Testis (tissue), 5 donors: ENCODE measurements at places on chromosomes 13 and 19.

- peak; percentile 48 for DNase-seq
- peak overlapping the region; percentile 54 for H3K4me3 ChIP-seq
- H3K27me3 ChIP-seq, result no peaks in the 10 kb centered on the region
- H3K27ac ChIP-seq, result no peak overlapping the region
- peaks cover 8% of the 10 kb centered on the region for H3K4me1 ChIP-seq
Measured at GRCh38 chr19:53158119-53158656, 665 bp downstream of the ZNF347 start.

DNA sequence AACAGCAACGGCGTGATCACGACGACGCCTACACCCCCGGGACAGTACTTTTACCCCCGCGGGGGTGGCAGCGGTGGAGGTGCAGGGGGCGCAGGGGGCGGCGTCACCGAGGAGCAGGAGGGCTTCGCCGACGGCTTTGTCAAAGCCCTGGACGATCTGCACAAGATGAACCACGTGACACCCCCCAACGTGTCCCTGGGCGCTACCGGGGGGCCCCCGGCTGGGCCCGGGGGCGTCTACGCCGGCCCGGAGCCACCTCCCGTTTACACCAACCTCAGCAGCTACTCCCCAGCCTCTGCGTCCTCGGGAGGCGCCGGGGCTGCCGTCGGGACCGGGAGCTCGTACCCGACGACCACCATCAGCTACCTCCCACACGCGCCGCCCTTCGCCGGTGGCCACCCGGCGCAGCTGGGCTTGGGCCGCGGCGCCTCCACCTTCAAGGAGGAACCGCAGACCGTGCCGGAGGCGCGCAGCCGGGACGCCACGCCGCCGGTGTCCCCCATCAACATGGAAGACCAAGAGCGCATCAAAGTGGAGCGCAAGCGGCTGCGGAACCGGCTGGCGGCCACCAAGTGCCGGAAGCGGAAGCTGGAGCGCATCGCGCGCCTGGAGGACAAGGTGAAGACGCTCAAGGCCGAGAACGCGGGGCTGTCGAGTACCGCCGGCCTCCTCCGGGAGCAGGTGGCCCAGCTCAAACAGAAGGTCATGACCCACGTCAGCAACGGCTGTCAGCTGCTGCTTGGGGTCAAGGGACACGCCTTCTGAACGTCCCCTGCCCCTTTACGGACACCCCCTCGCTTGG is 966 bp downstream of the JUNB start:
- peaks cover 36% of the 10 kb centered on the region for H3K4me1 ChIP-seq
- peak overlapping the region; percentile 75 for H3K4me3 ChIP-seq
- H3K27ac ChIP-seq, result peak overlapping the region; percentile 98
- no peaks in the 10 kb centered on the region for H3K36me3 ChIP-seq
- peak; percentile 73 for DNase-seq
- H3K27me3 ChIP-seq, result no peaks in the 10 kb centered on the region

GRCh38 chr19:41995959-41996797 is 2.1 kb upstream of the ATP1A3 start:
- no peak overlapping the region for H3K4me3 ChIP-seq
- H3K4me1 ChIP-seq, result peaks cover 5% of the 10 kb centered on the region
- no peaks in the 10 kb centered on the region for H3K27me3 ChIP-seq
- DNase-seq, result peak; percentile 28
- H3K36me3 ChIP-seq, result no peaks in the 10 kb centered on the region

DNA sequence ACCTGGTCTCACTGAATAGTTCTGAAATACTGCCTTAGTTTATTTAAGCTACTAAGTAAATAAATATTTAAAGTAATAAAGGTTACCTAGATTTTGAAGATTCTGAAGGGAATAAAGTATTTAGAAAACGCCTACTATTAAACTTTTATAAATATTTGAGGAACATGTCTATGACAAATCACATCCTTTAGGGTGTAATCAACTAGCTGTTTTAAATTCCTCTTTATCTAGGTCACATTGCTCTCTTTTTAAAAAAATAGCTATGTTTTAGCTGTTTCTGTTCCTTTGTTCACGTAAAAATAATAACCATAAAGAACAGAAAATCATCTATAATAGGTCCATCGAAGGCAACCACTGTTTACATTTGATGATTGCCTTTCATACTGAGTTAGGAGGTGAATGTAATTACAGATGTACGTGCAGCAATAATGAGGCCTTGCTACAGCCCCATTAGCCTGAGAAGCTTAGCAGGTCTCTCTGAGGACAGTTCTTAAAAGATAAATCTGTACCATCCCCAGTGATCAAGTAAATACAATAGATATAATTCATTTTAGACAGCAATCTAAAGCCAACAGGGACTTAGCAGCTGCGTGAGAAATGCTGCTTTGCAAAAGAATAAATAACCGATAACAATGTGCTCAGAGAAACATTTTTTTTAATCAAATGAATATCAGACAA is 449.5 kb downstream of the LIG4 start:
- no peaks in the 10 kb centered on the region for H3K27me3 ChIP-seq
- no peaks in the 10 kb centered on the region for H3K4me1 ChIP-seq
- H3K27ac ChIP-seq, result no peak overlapping the region
- DNase-seq, result no peak

DNA sequence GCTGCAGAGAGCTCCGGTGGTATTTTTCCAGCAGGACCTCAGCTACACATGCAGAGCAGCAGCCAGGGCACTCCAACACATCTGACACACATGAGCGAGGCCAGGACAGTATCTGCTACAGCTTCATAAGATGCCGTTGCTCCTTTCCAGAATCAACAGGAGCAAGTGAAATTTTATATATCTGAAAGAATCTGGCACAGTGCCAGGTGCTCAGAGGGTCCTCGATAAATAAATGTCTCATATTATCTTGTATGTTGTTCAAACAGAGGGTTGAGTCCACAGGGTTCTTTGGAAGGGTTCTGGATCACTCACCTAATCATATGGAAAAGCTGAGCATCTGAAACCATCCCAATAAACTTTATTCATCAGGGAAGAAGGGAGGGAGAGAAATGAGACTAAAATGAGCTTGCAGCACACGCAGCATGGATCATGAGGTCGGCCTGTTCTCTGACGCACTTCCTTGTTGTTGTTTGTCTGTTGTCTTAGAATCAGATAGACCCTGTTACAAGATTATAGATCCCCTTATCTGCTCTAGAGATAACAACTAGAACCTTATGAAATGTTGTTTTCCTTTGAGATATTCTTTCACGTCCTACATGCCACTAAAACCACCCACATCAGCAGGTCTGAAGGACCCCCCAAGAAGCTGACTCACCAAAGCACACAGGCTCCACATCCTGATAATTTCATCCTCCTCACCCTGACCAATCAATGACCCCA is 3.2 kb upstream of the METTL21C start:
- no peaks in the 10 kb centered on the region for H3K36me3 ChIP-seq
- DNase-seq, result no peak
- no peaks in the 10 kb centered on the region for H3K4me1 ChIP-seq
- H3K27me3 ChIP-seq, result no peaks in the 10 kb centered on the region
- no peak overlapping the region for H3K27ac ChIP-seq
- no peak overlapping the region for H3K4me3 ChIP-seq

GRCh38 chr13:99968521-99969452 is 2.8 kb downstream of the ZIC5 start:
- peak overlapping the region; percentile 1 for H3K27ac ChIP-seq
- peak overlapping the region; percentile 32 for H3K4me3 ChIP-seq
- H3K27me3 ChIP-seq, result peaks cover 12% of the 10 kb centered on the region
- H3K4me1 ChIP-seq, result peaks cover 4% of the 10 kb centered on the region

- DNase-seq, result no peak
- no peak overlapping the region for H3K27ac ChIP-seq
- no peaks in the 10 kb centered on the region for H3K27me3 ChIP-seq
- H3K4me3 ChIP-seq, result no peak overlapping the region
- no peaks in the 10 kb centered on the region for H3K36me3 ChIP-seq
Measured at GRCh38 chr13:64314331-64314730, 2898.7 kb upstream of the PCDH20 start.

- H3K4me3 ChIP-seq, result no peak overlapping the region
- no peaks in the 10 kb centered on the region for H3K27me3 ChIP-seq
- no peak for DNase-seq
- no peak overlapping the region for H3K27ac ChIP-seq
Measured at GRCh38 chr13:103068836-103069235, 2.6 kb upstream of the SLC10A2 start.

DNA sequence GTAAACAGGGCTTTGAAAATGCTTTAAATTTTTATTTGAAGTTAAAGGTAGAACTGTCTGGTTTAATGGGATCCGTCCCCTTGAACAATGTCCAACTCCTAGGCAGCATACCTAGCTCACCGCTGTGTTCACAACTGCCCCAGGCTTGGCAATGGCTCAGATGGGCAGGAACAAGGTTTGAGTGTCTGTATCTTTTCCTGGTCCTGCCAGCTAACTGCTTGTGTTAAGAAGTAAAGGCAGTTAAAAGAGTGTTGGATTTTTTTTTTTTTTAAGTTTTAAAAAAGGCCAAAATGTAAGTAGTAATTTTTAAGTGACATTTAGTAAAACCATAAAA is 66.7 kb upstream of the FNDC3A start:
- H3K27ac ChIP-seq, result no peak overlapping the region
- DNase-seq, result no peak
- no peaks in the 10 kb centered on the region for H3K27me3 ChIP-seq

GRCh38 chr13:53135301-53135700 is 106.7 kb downstream of the OLFM4 start:
- DNase-seq, result no peak
- no peaks in the 10 kb centered on the region for H3K4me1 ChIP-seq
- no peak overlapping the region for H3K4me3 ChIP-seq
- no peaks in the 10 kb centered on the region for H3K36me3 ChIP-seq
- H3K27ac ChIP-seq, result no peak overlapping the region
- H3K27me3 ChIP-seq, result no peaks in the 10 kb centered on the region

DNA sequence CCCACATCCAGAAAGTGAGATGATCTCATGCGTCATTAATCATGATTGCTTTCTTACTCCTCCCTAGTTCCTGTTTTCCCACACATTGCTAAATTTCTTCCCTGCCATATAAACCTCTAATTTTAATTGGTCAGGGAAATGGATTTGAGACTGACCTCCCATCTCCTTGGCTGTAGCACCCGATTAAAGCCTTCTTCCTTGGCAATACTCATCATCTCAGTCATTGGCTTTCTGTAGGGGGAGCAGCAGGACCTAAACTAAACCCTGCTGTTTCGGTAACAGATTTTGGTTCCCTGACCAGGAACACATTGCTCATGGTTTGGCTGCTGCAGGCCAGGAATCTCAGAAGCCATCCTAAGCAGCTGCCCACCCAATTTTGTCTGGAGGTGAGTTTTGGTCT is 61.7 kb downstream of the SPRYD7 start:
- H3K36me3 ChIP-seq, result no peaks in the 10 kb centered on the region
- H3K4me1 ChIP-seq, result no peaks in the 10 kb centered on the region
- H3K27ac ChIP-seq, result no peak overlapping the region
- H3K27me3 ChIP-seq, result no peaks in the 10 kb centered on the region
